ENCODE measurements at places on chromosomes 12 and 14.

DNA sequence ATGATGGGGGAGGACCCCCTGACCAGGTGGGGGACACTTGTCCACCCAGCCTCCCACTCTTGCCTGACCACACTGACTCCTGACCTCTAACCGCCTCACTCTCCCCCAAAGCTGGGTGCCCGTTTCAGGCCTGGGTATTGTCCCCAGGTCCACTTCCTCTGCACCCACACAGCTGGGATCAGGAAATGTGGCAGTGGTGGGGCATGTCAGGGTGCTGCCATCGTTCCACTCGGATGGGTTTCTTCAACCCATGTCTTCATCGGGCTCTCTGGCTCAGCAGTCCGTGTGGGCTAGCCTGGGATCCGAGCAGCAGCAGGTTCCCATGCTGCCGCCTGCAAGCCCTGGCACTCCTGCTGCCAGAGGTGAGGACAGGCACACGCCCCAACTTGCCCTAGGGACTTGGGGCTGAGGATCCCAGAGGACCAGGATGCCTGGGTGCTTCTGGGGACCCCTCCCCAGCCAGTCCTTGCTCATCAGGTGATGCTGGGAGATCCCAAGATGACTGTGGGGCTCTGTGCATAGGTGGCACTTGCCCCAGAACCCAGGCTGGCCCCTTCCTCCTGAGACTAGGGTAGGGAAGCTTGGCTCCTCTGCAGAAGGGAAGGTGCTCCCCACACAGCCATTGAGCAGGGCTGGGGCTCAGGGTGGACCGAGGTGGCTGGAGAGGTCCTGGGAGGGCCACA lies 2.9 kb upstream of the CLBA1 start:
- DNase-seq: no peak

DNA sequence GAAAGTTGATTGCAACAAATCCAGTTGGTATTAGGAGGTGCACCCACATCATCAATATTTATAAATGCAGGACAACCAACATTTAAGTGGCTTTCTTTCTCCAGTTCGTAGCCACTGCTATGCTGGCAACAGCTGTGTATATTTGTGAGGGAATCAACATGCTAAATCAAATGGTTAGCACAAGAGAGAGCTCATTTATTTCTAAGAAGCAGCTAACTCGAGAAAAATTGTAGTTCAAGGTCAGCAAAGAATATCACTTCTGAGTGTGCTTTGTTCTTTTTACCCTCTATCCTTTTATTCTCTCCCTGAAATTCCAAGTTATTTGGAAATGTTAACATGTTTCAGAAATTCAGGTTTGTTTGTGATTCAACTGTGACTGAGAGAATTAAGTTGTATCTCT lies 137.3 kb downstream of the NAV3 start:
- DNase-seq: no peak

GRCh38 chr12:118368821-118369220 lies 3.9 kb downstream of the TAOK3 start:
- DNase-seq: peak; percentile 58

DNA sequence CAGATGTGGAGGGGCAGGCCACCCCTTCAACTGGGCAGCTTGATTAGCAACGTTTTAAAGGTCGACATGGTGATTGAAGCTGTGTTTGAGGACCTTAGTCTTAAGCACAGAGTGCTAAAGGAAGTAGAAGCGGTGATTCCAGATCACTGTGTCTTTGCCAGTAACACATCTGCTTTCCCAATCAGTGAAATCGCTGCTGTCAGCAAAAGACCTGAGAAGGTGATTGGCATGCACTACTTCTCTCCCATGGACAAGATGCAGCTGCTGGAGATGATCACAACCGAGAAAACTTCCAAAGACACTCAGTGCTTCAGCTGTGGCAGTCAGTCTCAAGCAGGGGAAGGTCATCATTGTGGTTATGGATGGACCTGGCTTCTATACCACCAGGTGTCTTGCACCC lies 23.9 kb upstream of the AICDA start:
- DNase-seq: no peak

GRCh38 chr12:91178781-91179180 lies 3.8 kb downstream of the DCN start:
- no peak for DNase-seq

DNA sequence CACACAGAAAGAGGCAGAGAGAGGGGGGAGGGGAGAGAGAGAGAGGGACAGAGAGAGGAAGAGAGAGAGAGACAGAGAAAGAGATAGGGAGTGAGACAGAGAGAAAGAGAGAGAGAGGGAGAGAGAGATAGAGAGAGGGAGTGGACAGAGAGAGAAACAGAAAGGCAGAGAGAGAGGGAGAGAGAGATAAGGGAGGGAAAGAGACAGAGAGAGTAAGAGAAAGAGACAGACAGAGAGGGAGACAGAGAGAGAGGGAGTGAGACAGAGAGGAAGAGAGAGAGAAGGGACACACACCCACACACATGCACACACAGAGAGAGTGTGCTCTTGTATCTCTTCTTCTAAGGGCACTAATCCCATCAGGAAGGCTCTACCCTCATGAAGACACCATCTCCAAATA lies 103.2 kb upstream of the ESRRB start:
- no peak for DNase-seq

GRCh38 chr12:63862187-63862968 lies 17.9 kb downstream of the SRGAP1 start:
- DNase-seq: no peak

DNA sequence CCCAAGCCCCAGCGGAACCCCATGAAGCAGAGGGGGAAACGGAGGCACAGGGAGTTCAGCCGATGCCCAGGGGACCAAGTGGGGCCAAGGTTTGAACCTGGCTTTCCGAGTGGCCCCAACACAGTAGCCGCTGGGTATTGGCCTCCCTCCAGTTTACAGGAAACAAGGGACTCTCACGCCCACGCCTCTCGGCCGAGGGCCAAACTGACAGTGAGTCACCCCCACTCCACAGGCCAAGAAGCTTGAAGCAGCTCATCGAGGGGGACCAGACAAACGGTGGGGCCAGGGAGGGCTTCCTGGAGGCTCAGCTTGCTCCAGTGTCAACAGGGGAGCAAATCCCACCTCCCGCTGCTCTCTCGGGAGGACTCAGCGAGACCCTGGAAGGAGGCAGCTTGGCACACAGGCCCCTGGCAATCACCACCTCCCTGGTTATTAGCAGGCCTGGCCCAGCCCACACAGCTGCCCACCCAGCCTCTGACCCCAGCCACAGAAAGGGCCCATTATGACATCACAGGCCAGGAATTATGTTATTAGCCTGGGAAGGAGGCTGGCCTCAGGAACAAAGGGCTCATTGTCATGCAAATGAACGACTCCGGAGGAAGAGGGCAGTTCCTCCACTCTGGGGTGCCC lies 54.6 kb downstream of the NCOR2 start:
- DNase-seq: no peak

DNA sequence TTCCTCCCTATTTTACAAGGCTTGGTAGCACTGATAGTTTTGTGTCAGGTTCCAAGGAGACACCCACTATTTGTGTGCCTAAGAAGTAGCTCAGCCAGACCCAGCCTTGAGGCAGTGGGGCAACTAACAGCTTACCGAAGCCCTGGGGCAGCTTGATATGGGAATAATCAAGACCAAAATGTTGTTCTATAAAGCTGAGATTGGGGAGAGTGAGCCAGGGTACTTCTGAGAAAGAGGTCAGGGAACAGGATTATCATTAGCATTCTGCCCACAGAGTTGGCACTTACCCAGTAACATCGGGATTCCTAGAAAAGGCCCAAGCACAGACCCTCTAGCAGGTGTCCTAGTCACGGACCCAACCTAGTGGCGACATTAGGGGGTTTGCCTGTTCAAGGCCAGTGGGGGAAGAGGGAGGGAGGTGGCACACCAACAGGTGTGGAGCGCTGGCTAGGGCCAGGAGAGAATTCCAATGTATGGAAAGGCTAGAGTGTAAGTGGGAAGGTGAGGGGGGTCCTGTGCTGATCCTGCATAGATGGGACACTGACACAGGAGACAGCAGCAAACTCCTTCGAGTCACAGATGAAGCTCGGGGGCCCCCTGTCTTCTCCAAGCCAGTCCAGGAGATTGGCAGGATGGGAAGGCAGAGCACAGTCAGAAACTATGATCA lies 4.9 kb downstream of the PPP1R3E start:
- no peak for DNase-seq

DNA sequence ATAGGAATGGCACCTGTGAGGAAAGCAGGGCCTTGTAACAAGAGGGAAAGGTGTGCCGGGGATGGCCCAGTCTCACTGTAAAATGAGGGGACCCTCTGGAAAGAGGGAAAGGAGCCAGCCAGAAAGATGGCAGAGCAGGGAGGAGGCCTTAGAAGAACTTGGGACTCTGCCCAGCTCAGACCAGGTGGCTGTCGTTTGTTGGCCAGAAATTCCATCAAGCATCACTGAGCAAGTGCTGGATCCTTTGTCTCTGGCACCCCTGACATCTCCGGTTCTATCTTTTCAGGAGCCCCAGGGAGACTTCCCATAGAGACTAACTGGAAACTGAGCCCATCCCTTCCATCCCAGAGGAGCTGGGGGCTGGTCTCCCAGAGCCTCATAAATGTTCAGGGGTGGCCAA lies 43.3 kb downstream of the DEGS2 start:
- DNase-seq: no peak

DNA sequence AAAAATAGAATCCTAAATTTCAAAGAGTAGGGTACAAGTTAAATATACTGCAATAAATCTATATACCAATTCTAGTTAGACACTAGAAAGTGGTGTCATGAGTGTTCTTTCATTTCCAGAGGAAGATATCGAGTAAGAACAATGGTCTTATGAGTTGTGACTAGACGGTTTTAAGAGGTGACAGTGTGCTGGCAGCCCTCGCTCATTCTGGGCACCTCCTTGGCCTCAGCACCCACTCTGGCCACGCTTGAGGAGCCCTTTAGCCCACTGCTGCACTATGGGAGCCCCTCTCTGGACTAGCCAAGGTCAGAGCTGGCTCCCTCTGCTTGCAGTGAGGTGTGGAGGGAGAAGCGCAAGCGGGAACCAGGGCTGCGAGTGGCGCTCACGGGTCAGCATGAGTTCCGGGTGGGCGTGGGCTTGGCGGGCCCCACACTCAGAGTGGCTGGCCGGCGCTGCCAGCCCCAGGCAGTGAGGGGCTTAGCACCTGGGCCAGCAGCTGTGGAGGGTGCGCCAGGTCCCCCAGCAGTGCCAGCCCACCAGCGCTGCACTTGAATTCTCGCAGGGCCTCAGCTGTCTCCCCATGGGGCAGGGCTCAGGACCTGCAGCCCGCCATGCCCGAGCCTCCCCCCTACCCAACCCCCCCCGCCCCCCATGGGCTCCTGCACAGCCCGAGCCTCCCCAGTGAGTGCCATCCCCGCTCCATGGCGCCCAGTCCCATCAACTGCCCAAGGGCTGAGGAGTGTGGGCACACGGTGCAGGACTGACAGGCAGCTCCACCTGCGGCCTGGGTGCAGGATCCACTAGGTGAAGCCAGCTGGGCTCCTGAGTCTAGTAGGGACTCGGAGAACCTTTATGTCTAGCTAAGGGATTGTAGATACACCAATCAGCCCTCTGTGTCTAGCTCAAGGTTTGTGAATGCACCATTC lies 18.7 kb downstream of the PRKD1 start:
- no peak for DNase-seq

DNA sequence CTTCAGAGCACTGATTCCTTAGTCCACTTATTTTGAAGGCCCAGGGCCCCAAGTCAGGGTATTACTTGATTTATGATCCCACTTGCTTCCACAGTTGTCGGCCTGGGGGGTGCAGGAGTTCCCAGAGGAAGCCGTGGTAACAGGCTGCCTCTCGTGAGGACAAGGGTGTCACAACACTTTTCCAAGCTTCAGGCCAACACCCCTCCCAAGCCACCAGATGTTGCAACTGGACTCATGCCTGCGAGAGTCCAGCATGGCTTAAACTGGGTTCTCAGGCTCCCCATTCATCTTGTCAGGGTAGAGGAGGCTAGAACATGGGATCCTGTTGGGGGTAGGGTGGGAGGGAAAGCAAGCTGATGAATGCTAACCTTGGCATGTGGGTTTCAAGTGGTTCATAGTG lies 56.1 kb downstream of the BMP4 start:
- no peak for DNase-seq

DNA sequence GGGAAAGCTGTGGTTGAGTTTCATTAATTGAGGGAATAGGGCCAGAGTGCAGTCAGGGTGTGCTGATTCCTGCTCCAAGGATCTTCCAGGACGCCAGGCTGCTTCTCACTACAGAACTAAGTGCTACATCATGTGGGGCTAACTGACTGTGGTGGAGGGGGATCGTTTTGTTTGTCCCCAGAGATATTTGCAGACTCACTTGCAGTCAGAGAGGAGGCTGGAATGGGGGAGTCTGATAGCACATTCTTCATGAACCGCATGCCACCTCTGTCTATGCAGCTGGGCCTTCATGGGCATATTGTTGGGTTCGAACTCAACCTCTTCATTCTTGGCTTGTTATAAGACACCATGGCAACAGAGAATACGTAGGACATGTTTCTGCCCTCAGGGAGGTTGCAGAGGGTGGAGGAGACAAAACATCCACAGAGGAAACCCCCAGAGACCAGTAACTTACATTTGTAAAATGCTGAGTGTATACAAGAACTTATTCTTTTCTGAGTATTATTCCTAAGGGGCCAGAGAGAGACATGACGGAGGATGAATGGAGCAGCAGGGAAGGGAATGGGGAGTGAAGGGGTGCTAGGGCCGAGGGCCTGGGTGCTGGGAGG lies 13.0 kb downstream of the KRT7 start:
- DNase-seq: no peak

- no peak for DNase-seq
These were observed 692.9 kb downstream of the BCL11B start for GRCh38 chr14:98579140-98579539.

DNA sequence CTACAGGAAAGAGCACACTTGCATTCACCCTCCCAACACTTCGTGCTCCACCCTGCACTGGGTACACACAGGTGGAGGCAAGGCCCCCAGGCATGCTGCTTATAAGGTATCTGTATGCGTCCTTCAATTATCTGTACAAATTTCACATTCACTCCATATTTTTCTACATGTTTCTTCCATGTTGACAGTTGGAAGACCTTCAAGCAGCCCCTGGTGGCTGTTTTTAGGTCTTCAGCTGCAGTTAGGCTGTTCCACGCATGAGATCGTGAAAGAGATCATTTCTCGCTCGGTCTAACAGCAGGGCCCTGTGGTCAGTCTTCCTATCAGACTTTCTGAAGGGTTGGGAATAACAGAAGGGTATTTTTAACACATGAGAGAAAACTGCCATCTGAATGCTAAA lies 47.1 kb downstream of the PLXNC1 start:
- DNase-seq: no peak

- no peak for DNase-seq
These were observed 4.1 kb downstream of the EVL start for GRCh38 chr14:100069161-100069800.

DNA sequence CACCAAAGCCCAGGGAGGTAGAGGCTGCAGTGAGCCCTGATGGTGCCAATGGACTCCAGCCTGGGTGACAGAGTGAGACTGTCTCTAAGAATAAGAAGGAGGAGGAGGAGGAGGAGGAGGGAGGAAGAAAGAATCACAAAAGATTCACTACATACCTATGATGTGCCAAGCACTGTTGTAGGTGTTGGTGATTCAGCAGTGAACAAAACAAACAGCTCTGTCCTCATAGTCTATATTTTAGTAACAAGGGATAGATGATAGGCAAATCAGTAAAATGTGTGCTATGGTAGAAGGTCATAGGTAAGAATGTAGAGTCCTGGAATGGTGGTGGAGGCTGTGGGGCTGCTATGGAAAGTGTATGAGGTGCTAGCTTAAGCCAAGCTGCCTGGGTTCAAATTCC lies 18.0 kb upstream of the ABHD12B start:
- no peak for DNase-seq

- DNase-seq: no peak
These were observed 2.7 kb upstream of the HDAC7 start for GRCh38 chr12:47822401-47822800.

GRCh38 chr12:49346659-49347310 lies at the start of gene DNAJC22:
DNAJC22 (plus strand) TSS chr12:49346888; CDS start chr12:49348873, 1,985 bp downstream.
- DNase-seq: no peak

GRCh38 chr12:31225656-31226535 lies 100.1 kb downstream of the SINHCAF start:
- DNase-seq: no peak

Data from GF-D8 (cell line).